Heart left ventricle (tissue), 16 donors: ENCODE measurements at places on chromosomes 11 and 22.

- peak; percentile 69 for DNase-seq
Observed at GRCh38 chr11:65297026-65297672, 17.5 kb upstream of the CDC42EP2 start.

GRCh38 chr11:11909727-11910126 is 68.0 kb downstream of the USP47 start:
- DNase-seq = no peak

DNA sequence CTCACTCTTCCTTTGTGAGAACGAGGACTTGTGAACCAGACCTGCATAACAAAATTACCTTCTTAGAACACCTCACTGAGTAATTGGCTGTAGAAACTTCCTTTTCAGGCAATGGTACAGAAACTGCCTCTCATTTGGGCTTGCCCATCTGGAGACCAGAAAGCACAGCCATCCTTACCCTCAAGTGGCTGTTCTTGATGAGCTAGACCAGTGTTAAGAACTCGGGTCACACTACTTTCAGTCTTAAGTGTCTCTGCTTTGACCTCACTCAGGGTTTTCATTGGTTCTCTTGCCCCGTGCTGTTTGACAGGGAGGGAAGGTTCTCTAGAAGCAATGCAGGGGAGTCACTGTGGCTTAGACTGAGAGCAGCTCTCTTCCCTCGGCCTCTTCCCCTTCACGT is 29.3 kb downstream of the NAT10 start:
- no peak for DNase-seq

- DNase-seq = no peak
Observed at GRCh38 chr11:64415286-64415685, 56.3 kb downstream of the RPS6KA4 start.

GRCh38 chr11:70810133-70810532 is 411.8 kb downstream of the CTTN start:
- no peak for DNase-seq

DNA sequence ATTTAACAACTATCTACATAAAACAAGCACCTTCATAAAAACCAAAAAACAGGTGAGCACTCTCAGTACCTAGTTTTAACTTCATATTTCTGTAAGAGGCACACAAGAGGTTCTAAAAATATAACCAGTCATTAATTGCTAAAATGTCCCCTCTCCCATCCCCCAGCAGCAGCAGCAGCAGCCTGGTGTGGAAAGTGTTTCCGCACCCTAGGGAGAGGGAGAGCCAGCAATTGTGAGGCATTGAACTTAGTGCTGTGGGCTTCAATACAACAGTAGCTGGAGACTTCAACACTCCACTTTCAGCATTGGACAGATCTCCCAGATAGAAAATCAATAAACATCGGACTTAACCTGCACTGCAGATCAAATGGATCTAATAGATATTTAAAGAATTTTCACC is 1158.5 kb downstream of the JRKL start:
- DNase-seq = no peak

DNA sequence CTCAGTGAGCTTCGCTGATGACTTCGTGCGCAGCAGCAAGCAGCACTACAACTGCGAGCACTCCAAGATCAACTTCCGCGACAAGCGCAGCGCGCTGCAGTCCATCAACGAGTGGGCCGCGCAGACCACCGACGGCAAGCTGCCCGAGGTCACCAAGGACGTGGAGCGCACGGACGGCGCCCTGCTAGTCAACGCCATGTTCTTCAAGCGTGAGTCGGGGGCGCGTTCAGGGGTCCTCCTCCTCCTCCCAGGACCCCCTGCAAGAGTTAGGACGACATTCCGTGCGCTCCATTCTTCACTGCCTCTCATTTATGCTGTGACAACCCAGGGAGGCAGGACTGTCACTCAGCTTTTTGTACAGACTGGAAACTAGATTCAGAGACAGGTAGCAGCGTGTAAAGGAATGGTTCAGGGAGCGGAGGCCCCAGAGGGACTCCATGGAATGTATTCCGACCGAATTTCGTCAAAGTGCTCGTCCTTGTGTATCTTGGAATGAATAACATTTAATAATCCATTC is 4.8 kb downstream of the SERPINH1 start:
- no peak for DNase-seq

DNA sequence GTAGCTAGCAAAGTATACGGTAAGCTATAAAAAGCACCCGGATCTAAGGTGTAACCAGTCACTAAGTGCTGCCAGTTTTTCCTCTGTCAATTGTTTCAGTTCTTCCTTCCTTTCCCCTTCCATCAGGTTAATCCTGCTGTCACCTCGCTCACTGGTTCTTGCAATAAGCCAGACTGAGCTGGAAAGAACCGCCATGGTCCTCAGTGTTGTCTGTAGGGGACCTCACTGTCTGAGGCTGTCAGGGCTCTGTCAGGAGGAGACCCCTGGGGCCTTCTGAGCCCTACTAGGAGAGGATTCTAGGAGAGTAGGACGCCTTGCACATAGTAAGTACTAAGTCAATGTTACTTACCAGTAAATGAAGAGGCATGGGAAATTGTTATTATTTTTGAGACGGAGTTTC is 1.4 kb upstream of the TBC1D22A start:
- no peak for DNase-seq

DNA sequence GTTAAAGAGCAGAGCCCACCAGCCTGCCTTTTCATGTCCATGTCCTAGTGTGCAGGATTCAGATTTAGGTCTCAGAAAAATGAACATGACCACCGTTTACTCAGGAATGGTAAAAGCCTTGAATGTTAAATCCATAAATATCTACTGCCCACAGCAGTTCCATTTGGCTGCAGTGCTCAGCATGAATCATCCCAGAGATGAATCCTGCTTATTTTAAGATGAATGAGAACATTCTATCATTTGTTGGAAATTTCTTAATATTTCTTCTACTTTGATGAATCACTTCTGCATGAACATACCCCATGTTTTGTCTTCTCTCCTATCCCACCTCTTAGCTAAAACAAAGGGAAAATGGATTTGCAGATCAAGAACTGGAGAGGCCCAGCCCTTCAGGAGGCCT is 47.5 kb upstream of the AQP11 start:
- no peak for DNase-seq

DNA sequence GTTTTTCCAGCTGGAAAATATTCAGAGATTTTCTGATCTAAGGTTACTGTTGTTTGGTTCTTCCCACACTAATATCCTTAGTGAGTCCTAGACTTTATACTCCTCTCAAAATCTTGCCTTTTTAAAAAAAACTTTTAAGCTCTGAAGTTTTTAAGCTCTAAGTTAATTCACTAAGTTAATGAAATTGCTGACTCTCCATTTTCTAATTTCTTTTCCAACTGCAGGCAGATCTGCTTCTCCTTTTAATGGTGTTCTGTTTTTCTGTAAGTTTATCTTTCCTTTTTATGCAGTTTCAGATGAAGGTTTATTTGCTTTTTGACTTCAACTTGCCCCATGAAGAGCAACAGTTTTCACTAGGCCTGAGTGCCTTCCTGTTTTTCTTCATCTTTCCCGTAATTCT is 125.8 kb upstream of the ARHGAP42 start:
- no peak for DNase-seq

DNA sequence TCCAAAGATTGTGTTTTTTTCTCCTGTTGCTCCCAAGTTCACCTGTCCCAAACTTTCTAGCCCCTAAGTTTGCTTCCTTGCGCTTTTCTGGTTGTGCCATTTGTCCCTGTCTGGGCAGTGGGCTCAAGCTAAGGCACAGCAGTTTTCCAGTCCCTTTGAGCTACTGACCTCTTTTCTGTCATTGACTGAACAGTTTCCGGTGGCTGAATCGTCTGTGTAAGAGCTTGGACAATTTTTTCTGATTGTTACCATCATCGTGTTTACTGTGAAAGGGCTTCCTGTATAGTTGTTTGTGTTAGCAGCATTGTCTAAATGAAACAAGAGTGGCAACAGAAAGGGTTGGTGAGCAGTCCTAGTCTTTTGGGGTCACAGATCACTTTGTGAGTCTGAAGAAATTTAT is 49.8 kb downstream of the BMAL1 start:
- DNase-seq = no peak
